ENCODE measurements at places on chromosomes 1 and 21.

- DNase-seq = no peak
Measured at GRCh38 chr1:77047978-77048614, 171.1 kb downstream of the PIGK start.

- DNase-seq = no peak
Measured at GRCh38 chr1:51285055-51285454, 45.3 kb downstream of the TTC39A start.

GRCh38 chr1:39996396-39997004 lies 41.6 kb downstream of the MFSD2A start:
- no peak for DNase-seq

GRCh38 chr1:115210302-115210711 lies 121.0 kb upstream of the TSPAN2 start:
- no peak for DNase-seq

DNA sequence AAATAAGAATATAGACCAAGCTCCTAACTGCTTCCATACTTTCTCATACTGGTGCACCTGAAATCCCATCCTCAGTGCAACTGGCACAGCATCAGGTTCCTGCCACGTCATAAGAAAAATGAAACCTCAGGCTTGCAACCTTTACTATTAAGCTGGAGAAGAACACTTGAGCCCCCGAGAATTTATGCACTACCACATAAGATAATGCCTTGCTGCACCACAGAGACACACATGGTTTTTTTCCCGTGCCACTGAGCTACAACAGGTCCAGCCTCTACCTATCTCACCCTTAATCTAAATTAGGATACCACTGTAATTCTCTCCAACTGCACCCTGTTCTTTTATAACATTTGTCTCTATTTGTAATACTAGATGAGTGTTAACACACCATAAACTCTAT lies 174.5 kb downstream of the DENND1B start:
- no peak for DNase-seq

DNA sequence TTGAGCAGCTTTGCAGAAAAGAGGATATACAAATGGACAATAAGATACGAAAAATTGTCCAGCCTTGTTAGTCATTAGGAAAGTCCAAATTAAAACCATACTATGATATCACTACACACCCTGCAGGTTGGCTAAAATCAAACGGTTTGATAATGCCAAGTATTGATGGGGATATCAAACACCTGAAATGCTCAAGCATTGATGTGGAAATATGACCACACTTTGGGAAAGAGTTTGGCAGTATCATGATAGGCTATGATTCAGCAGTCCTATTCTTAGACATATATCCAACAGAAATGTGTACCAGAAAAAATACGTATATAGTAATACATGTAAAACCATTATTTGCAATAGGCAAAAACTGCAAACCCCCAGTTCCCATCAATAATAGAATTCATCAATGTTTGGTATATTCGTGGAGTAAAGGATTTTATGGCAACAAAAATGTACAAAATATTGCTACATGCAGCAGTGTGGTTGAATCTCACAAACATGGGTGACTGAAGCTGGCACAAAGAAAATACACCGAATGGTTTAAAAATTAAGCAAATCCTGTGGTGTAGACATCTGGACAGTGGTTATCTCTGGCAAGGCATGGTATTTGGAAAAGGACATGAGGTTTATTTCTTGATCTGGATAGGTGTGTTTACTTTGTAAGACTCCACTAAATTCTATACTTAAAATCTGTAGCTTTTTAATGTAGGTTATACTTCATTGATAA lies 243.2 kb downstream of the FGGY start:
- DNase-seq = no peak

- no peak for DNase-seq
Measured at GRCh38 chr1:19577561-19577960, 66.5 kb upstream of the NBL1 start.

GRCh38 chr1:152473887-152474537 lies 36.6 kb upstream of the LCE5A start:
- no peak for DNase-seq

GRCh38 chr21:41821756-41822431 lies 55.0 kb upstream of the RIPK4 start:
- DNase-seq = no peak

DNA sequence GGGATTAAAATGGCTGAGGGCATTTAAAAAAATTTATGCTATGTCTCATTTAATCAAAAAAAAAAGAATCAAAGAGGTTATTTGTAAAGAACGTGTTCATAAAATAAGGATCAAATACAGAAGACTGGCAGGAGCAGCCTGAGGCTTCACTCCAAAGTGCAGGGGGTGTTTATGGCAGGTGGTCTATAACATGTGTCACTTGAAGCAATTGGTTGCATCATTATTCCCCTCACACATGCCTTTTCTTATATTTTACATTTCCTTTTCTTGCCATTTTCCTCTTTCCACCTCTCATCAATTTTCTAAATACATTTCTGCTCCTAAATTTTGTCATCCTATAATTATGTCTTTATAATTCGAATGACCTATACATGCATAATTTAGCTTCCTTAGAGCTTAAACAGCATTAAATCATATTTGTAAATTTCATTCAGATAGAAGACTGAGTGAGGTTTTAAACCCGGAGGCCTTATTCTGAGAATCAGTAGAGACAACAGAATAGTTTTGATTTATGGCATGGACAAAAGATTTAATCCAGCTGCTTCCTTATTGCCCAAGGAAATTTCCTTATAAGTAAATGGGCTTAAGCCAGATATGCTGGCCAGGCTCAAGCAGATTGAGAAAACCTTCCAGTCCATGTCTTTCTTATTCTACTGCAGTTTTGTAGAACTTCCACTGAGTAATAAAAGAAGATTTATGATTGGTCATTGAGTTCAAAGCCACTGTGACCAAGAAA lies 322.8 kb downstream of the TGFB2 start:
- DNase-seq = no peak

GRCh38 chr1:182668521-182669054 lies 15.8 kb downstream of the RGS8 start:
- no peak for DNase-seq

DNA sequence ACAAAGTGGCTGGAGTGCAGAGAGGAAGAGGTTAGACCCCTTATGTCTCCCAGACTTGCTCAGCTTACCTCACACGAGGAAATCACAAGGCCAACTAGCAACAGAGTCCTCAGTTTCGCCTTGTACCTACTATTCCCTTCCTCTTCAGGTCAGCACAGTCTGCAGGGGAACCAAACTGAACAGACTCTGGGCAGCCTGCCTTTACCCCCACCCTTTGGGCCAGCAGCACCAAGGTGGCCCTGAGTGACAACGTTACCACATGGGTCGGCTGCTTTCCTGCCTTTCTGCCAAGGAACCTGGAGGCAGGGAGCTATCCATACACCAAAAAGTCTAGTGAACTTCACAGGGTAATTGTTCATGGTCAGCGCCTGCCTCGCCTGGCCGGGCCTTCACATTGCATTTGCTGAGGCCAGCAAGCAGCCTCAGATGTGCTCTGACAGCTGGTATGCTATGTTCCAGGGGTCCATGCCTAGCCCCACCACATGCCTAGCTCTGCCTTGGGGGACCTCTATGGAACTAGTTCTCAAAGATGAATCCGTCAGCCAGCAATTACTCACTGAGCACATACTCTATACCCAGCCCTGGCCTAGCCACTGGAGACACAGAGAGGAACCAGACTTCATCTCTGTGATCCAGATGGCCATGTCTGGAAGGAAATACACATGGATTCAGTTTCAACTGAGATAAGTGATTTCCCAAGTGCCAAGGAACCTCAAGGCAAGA lies 69.6 kb downstream of the DMAP1 start:
- no peak for DNase-seq

GRCh38 chr1:44390277-44390676 lies 14.8 kb upstream of the RNF220 start:
- no peak for DNase-seq

GRCh38 chr1:92754000-92754718 lies 30.7 kb downstream of the EVI5 start:
- DNase-seq = no peak

- no peak for DNase-seq
Measured at GRCh38 chr21:34997294-34997693, 51.8 kb downstream of the RUNX1 start.

DNA sequence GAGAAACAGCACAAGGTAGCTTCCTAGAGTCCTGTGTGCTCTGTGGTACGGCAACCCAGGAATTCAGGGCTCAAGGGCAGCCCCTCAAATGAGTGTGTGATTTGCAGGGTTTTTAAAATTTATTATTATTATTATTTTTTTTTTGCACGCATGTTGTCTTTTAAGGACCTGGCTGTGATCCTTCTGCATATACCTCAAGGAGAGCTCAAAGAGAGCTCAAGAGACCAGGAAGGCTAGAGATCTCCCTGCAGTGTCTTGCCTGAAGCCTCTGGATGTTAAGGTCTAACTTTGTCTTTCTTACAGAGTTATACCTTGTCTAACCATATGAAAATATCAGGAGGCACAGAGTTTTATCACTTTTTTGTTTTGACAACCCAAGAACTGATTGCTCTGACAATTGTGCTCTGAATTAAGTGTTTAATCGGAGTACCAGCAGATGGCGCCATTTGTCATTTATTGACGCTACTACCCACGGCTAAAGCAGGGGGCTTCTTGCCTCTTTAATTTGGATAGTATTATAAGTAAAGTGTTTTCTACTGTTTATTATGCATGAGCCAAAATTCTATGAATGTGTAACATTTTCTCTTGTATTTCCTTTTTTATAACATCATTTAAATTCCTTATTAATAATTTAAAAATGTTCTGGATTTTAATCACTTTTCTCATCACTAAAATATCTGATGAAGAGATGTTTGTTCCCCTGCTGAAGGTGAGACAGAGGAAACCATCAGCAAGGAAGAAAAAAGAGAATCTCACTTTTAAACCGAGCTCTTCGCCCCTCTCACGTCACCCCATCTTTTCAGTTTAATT lies 35.8 kb upstream of the LMO4 start:
- peak; percentile 53 for DNase-seq

GRCh38 chr21:33036430-33037162 lies 10.9 kb downstream of the OLIG2 start:
- no peak for DNase-seq

DNA sequence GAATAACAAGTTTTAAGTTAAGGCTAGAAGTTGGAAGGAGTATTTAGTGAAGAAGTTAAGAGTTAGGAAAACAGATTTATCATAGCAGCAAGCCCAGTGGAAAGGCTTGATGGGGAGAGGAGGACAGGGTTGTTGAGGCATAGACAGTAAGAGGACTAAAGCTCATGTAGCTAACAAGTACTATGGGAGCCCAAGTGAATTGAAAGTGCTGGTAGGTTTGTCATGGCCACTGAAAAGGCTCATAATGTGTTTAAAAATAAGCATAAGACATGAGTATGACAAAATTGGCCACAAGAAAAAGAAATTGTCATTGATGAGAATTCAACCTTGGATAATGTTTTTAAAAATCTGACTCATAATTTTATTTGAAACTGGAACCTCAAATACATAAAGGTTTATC lies 49.2 kb upstream of the CRB1 start:
- DNase-seq = no peak

DNA sequence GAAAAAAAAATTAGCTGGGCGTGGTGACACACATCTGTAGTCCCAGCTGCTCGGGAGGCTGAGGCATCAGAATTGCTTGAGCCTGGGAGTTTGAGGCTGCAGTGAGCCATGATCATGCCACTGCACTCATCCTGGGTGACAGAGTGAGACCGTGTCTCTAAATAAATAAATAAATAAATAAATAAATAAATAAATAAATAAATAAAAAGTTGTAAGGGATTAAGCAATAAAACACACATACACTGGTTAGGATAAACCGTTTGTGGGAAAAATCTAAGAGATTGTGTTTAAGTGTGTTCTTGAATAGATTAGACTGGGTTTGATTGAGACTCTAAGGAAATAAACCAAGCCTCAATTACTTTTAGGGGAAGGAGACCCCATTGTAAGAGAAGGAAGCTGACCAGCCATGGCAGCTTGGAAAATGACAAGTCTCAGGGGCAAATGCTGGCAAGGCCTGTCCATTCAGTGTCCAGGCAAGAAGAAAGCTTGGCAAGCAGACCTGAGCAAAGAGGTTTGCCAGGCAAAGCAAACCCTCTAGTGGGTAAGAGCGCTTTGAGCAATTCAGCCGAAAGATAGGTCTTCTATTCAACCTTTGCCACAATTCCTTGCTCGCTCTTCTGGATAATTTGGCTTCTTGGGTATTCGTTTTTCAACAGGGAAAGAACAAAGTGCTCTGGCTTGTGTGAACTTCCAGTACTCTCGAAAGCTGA lies 106.9 kb upstream of the SERBP1 start:
- DNase-seq = no peak

GRCh38 chr1:117093091-117093534 lies 28.4 kb downstream of the TRIM45 start:
- DNase-seq = no peak

DNA sequence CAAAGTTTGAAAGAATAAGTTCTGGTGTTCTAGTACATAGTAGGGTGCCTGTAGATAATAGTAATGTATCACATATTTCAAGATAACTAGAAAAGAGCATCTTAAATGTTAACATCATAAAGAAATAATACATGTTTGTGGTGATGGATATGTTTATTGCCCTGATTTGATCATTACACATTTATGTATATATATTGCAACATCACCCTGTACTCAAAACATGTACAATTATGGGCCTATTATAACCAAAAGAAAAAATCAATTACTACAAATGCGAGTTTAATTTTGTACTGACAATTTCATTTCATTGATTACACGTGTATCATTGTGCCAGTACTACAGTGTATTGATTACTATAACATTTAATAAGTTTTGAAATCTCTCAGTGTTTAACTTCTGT lies 609.2 kb upstream of the BRINP3 start:
- DNase-seq = no peak

DNA sequence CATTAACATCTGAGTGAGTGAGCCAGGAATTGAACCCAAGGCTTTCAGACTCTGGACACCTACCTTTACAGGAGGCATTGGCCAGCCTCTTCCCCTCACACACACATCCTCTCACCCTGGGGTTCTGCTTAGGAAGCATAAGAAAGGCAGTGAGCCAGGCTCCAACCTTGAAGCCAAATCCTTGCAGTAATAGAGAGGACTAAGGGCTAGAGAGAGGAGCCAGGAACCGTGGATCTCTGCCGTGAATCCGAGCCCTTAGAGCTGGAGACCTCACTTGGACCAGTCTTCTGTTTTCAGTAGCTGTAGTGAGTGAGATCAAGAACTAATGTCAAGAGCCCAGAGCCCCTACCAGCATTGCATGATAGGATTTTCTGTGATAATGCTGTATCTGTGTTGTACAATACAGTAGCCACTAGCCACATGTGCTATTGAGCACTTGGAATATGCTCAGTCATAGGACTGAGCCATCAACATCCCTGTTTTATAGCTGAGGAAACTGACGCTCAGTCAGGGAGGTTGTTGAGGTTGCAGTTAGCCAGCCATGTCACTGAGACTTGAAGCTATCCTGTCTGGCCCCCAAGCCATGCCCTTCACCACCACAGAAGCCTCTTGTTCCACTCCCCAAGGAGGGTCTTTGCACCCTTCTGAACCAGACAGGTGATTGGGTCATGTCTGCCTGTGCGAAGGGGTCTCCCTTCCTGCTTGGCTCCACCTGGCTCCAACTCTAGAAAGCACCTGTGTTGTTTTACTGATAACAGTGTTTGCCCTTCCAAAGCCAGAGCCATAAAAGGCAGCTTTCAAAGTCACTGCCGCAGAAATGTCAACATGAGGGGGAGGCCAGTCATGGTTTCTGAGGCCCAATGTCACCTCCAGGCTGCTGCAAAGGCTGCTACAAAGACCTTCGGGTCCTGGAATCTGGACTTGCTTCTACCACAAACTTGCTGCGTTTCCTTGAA lies 101.1 kb upstream of the JUN start:
- DNase-seq = no peak
